ENCODE measurements at places on chromosomes 13 and 19.
A peak's percentile ranks its signal among the peaks of the same experiment; 100 is the strongest.

- DNase-seq, result no peak
Observed at GRCh38 chr13:66634384-66634783, 595.8 kb downstream of the PCDH9 start.

GRCh38 chr13:57675526-57675925 lies 44.0 kb downstream of the PCDH17 start:
- no peak for DNase-seq

- peak; percentile 71 for DNase-seq
Observed at GRCh38 chr19:51473009-51473707, 5.2 kb upstream of the CEACAM18 start.

GRCh38 chr19:18193388-18194180 lies 566 bp downstream of the MPV17L2 start:
- no peak for DNase-seq

DNA sequence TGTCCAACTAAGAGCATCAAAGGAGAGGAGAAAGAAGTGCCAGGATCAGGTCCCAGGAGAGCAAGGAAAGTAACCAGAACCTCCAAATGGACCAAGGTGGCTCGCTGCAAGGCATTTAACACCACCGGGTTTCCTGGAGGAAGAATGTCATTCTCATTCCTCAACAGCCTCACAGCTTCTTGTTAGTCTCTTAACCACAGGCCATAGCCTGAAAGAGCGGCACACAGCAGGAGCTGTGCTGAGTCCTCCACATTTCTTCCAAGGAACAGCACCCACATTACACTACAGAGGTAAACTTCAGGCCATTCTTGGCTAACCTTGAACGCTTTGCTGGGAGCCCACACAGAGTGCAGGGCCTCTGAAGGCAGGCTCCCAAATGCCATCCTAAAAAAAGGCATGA lies 23.6 kb downstream of the DOCK9 start:
- DNase-seq, result no peak

DNA sequence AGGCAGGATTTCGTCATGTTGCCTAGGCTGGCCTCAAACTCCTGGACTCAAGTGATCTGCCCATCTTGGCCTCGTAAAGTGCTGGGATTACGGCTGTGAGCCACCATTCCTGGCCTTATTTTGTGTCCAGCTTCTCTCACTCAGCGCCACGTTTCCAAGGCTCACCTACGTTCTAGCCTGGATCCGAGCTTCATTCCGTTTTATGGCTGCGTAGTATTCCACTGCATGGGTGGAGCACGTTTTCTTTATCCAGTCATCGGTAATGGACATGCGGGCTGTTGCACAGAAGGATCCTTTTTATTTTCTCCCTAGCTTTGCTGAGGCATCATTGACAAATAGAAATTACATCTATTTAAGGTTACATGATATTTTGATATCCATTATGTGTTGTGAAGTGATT lies 16.6 kb downstream of the ADGRL1 start:
- DNase-seq, result no peak

DNA sequence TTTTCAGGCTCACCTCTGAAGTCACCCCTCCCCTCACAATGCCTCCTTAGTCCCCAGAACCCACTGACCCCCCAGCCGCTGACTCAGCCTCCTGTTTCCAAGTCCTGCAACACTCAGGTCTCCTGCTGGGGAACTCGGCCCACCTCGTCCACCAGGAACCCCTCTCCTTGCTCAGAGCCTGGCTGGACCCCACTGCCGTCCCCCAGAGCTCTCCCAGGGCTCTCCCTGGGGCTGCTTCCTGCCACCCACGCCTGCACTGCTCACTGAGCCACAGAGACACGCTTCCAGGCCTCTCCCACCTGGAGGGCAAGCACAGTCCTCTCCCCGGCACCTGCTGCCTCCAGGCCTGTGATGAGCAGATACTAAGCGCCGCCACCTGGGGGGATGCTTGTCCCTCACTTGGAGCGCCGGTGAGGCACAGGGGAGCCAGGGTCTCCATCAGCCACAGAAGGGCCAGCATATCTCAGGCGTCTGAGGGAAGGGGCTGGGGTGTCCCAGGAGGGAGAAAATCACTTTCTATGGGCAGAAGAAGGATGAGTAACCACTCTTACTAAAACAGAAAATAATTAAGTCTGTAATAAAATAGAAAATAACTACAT lies 53.8 kb downstream of the KLF2 start:
- DNase-seq, result no peak

DNA sequence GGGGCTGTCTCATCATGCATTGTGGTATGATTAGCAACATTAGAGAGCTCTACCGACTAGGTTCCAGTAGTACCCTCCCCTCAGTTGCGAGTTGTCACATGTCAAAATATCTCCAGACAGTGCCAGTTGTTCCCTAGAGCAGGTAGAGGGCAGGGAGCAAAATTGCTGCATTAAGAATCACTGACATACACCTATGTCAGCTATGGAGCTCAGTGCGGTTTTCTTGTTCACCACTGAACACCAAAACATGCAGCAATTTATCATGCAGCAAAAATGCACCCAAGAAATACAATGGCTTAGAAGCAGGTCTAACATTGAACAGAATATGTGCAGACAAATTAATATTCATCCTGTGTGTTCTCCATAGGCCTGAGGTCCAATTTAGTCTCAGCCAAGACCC lies 186.9 kb upstream of the STARD13 start:
- no peak for DNase-seq

DNA sequence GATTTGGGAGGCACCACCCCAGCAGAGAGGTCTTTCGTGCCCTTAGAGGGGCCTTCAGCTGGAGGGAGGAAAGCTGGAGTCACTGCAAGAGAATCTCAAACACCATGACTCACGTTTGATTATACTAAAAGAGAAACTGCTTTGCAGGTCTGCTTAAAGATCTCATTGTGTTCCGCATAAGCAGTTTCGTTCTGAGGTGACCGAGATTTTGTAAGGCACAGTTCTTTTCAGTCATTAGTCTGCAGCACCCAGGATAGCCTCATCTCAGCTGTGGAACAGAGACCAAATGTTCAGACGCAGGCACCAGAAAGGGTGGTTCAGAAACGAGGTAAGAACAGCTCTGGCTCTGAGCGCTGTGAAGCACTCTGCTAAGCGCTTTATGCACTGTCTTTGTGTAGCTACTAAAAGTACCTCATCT lies 71.2 kb upstream of the GTF3A start:
- DNase-seq, result no peak

DNA sequence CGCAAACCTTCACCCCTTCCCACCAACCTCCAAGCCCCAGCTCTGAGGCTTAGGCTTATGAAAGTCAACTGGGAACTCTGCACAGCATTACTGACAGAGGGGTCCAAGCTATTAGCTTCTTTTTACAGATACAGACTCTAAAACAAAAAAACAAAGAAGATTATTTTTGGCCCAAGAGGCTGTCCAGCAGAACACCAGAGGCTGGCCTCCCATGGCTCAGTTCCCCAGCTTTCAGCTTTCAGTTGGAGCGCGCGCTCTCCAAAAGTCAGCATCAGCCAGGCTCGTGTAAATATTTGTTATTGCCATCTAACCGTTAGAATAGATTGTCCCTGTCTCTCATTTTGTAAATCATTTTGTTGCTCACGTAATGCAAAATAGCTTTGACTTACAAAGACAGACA lies 58.4 kb downstream of the ZIC5 start:
- DNase-seq, result no peak

- DNase-seq, result no peak
Observed at GRCh38 chr13:113411216-113412023, 41.9 kb downstream of the ADPRHL1 start.

DNA sequence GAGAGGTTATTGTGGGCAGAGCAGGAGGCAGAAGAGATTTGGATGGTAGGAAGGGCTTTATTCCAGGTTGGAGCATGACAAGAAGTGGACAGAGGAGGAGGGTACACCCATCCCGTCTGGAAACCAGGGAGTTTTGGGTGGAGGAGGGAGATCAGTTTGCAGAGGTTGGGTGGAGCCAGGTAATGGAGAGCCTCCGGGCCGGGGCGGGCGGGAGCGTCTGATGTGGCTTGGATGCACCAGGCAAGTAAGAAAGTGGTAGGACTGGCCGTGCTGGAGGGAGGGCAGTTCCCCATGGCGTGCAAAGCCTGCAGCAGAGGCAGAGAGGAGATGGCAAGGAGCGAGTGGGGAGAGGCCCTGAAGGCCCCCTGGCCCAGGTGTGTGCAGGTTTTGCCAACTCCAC lies 10.9 kb downstream of the IGFLR1 start:
- DNase-seq, result no peak

DNA sequence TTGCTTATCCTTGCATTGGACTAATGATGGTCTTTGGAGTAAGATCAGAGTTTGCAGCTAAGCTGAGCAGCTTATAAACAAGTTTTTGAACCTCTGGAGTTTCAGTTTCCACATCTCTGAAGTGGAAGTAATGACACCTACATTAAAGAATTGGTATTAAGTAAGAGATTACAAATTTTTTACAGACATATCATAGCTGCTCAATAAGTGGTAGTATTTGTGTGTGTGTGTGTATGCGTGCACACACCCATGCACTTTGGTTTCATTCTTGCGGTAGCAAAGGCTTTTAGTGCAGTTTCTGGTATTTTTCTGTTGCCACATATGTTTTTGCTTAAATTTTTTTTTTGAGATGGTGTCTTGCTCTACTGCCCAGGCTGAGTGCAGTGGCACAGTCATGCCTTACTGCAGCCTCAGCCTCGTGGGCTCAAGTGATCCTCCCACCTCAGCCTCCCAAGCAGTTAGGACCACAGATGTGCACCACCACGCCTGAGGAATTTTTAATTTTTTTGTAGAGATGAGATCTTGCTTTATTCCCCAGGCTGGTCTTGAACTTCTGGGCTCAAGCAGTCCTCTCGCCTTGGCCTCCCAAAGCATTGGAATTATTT lies 4.5 kb downstream of the NAA16 start:
- no peak for DNase-seq

GRCh38 chr19:7292950-7293761 lies 1.1 kb downstream of the INSR start:
- no peak for DNase-seq

GRCh38 chr13:77391475-77391874 lies 64.6 kb upstream of the MYCBP2 start:
- DNase-seq, result no peak

Measured in activated T-helper 1 cell treated with anti-CD3 and anti-CD28 coated beads, Interleukin-2, amount 50 U/mL, for 16 hours (primary cell).